ENCODE measurements at places on chromosomes 7 and 10.

GRCh38 chr10:13808556-13809391, 222.0 kb downstream of the PRPF18 start:
- H3K4me1 ChIP-seq, result no peaks in the 10 kb centered on the region
- no peak for DNase-seq
- no peaks in the 10 kb centered on the region for H3K36me3 ChIP-seq
- H3K4me3 ChIP-seq, result no peak overlapping the region
- no peaks in the 10 kb centered on the region for H3K27me3 ChIP-seq

DNA sequence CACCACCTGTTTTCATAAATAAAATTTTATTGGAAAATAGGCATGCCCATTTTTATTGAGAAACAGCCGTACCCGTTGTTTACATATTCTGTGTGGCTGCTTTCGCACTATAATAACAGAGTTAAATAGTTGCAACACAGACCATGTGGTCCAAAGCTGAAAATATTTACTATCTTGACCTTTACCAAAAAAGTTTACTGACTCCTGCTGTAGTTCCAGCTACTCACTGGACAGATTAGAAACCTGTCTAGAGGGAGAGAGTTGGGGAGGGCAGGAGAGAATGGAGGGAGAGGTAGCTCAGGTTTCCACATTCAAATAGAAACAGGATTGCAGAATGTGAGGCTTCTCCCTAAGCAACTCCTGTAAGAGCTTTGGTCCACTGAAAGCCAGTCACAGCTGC, 55.1 kb upstream of the GLCCI1 start:
- DNase-seq, result peak; percentile 26
- H3K27ac ChIP-seq, result no peak overlapping the region
- H3K27me3 ChIP-seq, result no peaks in the 10 kb centered on the region
- no peaks in the 10 kb centered on the region for H3K36me3 ChIP-seq

- H3K27me3 ChIP-seq, result no peaks in the 10 kb centered on the region
- DNase-seq, result peak; percentile 97
- H3K4me1 ChIP-seq, result peaks cover 52% of the 10 kb centered on the region
- H3K27ac ChIP-seq, result peak overlapping the region; percentile 100
Observed at GRCh38 chr7:128831994-128832879, 2.0 kb downstream of the FLNC start.

DNA sequence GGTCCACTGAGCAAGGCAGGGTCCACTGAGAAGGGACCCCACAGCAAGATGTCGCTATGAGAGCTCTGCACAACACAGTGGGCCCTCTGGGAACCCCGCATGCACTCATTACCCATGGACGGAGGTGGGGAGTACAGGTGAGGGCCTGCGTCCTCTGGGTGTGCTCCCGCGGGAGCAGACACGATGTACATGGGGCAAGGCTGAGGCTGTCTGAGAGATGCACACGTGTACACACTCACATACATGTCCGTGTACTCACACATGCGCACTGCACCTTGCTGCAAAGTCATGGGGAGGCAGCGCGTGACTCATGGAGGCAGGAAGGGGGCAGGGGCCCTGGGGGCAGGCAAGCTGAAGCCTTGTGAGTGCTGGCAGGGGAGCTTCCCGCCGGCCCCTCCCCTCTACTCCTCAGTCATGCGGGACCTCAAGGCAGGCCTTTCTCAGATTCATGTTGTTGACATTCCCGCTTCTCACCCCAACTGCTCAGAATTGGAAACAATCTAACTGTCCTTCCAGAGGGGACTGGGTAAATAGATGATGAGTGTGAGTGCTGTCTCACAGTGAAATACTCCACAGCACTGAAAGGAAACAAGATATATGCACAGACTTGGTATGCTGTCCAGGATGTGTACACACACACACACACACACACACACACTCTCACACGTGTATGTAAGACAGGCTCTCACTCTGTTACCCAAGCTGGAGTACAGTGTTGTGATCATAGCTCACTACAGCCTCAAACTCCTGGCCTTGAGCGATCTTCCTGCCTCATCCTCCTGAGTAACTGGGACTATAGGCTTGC, 40.0 kb downstream of the GOLGA7B start:
- H3K4me1 ChIP-seq, result no peaks in the 10 kb centered on the region
- no peaks in the 10 kb centered on the region for H3K36me3 ChIP-seq
- H3K27me3 ChIP-seq, result peaks cover 10% of the 10 kb centered on the region
- DNase-seq, result peak; percentile 59

DNA sequence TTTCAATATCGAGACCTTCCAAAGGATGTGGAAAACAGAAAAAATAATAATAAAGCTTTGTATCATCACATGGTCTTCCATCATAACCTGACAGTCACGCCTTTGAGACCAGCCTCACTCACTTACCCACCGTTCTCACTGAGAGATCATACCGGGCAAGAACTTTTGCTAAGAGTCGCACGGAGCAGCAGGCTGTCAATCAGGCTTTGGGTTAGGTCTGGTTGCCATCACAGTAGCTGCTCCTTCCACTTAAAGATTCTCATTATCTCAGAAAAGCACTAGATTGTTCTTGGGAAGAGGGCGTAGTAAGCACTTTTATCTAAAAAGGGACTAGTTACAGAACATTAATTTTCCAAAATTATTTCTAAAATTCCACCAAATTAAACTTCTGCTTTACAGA, 2.0 kb downstream of the RELN start:
- no peaks in the 10 kb centered on the region for H3K4me1 ChIP-seq
- H3K27ac ChIP-seq, result no peak overlapping the region
- DNase-seq, result no peak
- H3K4me3 ChIP-seq, result no peak overlapping the region

- no peak overlapping the region for H3K27ac ChIP-seq
- no peak for DNase-seq
- H3K36me3 ChIP-seq, result no peaks in the 10 kb centered on the region
- no peaks in the 10 kb centered on the region for H3K27me3 ChIP-seq
Observed at GRCh38 chr10:129760003-129760315, 204.1 kb downstream of the EBF3 start.

GRCh38 chr10:10831085-10831484, 186.6 kb upstream of the CELF2 start:
- H3K27me3 ChIP-seq, result no peaks in the 10 kb centered on the region

DNA sequence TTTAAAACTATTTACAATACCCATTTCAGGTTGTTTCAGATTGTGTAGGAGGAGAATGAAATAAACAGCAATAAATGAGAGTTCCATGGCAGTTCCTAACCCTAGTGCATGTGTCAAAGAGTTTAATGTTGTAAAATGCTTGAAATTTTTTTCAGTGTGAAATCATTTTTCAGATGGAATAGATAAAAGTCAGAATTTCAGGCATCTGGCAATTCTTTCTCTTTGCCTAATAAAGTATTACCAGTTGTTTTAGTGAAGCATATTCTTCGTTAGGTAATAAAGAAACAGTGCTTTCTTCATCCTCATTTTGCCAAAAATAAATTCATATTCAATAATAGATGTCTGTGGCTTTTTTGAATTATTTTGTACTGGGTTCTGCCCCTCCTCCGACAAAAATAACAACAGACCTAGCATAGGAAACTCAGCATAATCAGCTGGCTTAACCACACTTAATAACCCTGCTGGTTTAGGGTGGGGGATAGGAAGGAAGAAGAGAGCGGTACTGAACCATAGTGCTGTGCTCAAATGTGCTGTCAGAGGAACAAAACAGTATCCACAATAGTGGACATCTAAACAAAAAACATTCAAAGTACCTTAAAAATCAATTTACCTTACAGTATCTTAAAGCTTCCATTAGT, 39.1 kb downstream of the MINDY3 start:
- no peak overlapping the region for H3K27ac ChIP-seq
- H3K4me3 ChIP-seq, result no peak overlapping the region
- DNase-seq, result no peak

GRCh38 chr10:14669576-14669975, 105.1 kb downstream of the FAM107B start:
- 0 out of 2 replicates have a peak, but pooled peaks cover 2% of the 10 kb centered on the region for H3K4me1 ChIP-seq
- H3K36me3 ChIP-seq, result no peaks in the 10 kb centered on the region
- no peak overlapping the region for H3K27ac ChIP-seq
- no peak overlapping the region for H3K4me3 ChIP-seq

DNA sequence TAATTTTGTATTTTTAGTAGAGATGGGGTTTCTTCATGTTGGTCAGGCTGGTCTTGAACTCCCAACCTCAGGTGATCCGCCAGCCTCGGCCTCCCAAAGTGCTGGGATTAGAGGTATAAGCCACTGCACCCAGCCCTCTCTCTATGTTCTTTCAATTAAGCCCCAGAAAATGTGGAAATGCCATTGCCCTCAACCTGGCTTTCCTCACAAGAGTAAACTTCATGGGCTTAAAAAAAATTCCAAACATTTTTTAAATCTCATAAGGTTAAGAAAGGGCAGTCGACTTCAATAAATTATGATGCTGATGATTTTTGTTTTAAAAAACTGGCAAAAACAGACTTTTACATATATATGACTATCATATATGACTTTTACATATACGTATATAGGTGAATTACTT, 107.6 kb downstream of the TES start:
- H3K4me1 ChIP-seq, result peaks cover 56% of the 10 kb centered on the region
- no peaks in the 10 kb centered on the region for H3K27me3 ChIP-seq
- peak overlapping the region; percentile 97 for H3K27ac ChIP-seq
- peak; percentile 40 for DNase-seq
- H3K4me3 ChIP-seq, result no peak overlapping the region

DNA sequence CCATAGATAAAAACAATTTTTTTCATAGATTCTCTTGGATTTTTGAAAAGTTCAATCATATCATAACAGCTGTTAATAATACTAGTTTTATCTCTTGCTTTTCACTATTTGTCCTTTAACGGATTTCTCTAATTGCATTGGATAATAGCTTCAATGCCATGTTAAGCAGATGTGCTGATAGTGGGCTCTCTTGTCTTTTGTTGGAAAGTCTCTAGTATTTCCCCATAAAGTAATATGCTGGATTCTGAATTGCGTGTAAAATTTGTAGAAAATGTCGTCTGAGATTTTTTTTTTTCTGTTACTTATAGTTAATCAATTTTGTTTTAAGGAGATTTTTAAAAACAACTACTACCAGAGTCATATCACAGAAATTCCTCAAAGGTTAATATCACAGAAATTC, 53.3 kb downstream of the TFPI2 start:
- no peak overlapping the region for H3K4me3 ChIP-seq
- no peak overlapping the region for H3K27ac ChIP-seq
- no peaks in the 10 kb centered on the region for H3K4me1 ChIP-seq

DNA sequence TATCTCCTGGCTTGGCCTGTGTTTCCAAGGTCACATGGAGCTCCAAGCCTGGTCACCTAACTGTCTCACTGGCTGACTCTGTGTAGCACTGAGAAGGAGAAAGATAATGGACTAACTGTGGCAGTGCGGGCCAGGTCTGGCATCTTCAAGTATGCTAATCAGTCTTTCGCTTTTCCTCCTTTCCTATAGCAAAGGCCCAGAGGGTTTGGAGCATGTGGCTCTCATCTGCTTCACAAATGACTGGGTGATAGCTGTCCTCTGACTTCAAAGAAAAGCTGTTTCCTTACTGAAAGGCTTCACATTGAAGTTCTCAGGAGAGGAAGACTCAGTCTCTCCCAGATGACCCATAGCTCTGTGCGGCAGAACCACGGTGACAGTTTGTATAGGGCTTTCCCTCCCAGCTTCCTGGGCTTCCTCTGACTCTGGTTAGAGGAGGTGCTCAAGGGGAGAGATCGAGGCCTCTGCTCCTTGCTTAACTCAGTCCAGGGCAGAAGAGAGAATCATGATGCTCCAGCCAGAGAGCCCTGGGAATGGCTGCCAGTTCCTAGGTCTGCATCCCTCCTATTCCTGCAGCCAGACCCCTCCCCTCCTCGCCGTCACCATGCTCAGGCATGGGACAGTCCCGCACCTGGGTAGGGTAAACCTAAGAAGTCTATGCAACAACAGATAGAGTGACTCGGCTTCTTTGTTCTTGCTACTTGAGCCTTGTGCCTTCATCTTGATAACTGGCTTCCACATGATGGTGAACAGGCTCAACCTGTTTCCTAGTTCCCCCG, 72.3 kb downstream of the CCDC71L start:
- no peak overlapping the region for H3K27ac ChIP-seq
- no peaks in the 10 kb centered on the region for H3K27me3 ChIP-seq
- H3K4me1 ChIP-seq, result no peaks in the 10 kb centered on the region
- no peak overlapping the region for H3K4me3 ChIP-seq
- no peaks in the 10 kb centered on the region for H3K36me3 ChIP-seq

DNA sequence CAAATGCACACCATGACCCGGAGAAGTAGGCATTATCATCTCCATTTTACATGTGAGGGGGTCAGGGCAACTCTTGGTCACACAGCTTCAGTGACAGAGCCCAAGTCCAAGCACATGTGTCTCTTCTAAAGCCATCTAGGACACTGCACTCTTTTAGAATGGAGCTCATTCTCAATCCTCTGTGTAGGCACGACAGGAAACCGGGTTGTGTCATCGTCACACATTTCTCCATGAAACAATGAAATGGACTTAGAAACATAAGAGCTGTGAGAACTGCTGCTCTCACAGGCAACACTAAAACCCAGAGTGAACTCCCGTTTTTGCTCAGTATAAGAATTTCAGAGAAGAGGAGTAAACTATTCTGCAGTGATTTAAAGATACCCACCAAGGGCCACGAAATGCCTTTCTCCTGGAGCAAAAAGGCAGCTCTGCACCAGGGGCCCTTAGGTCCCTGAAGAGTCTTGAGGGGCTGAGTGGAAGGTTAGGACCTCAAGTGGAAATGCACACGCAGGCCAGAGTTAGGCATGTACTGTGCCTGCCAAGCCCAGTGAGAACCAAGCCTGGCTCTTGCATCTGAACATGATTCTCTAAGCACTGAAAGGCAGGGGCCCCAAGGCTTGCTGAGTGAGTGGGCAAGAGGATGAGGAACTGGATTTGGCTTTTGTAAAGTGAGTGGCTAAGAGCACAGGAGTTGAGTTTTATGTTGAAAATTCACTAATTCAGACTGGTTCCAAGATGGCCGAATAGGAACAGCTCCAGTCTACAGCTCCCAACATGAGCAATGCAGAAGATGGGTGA, 13.3 kb downstream of the ALOX5 start:
- H3K4me3 ChIP-seq, result no peak overlapping the region
- no peaks in the 10 kb centered on the region for H3K36me3 ChIP-seq
- no peaks in the 10 kb centered on the region for H3K4me1 ChIP-seq
- no peak overlapping the region for H3K27ac ChIP-seq
- H3K27me3 ChIP-seq, result no peaks in the 10 kb centered on the region

- no peak overlapping the region for H3K27ac ChIP-seq
- no peaks in the 10 kb centered on the region for H3K27me3 ChIP-seq
- DNase-seq, result peak; percentile 52
- no peak overlapping the region for H3K4me3 ChIP-seq
Observed at GRCh38 chr10:105188737-105189462, 547.8 kb downstream of the SORCS3 start.

- H3K27me3 ChIP-seq, result peaks cover 13% of the 10 kb centered on the region
- H3K36me3 ChIP-seq, result no peaks in the 10 kb centered on the region
- H3K27ac ChIP-seq, result no peak overlapping the region
Observed at GRCh38 chr7:141481971-141482370, 69.2 kb upstream of the AGK start.

- no peaks in the 10 kb centered on the region for H3K4me1 ChIP-seq
- no peak for DNase-seq
- no peaks in the 10 kb centered on the region for H3K27me3 ChIP-seq
- no peak overlapping the region for H3K4me3 ChIP-seq
Observed at GRCh38 chr7:54292171-54292925, 249.8 kb upstream of the VSTM2A start.

Data from SJCRH30 (cell line).